Activated CD4-positive, alpha-beta T cell treated with anti-CD3 and anti-CD28 coated beads for 4 hours (primary cell): ENCODE measurements at places on chromosomes 2 and 18.

- no peak for DNase-seq
Observed at GRCh38 chr2:239251971-239252370, 148.8 kb downstream of the HDAC4 start.

- no peak for DNase-seq
Observed at GRCh38 chr2:24926220-24926601, 6.2 kb upstream of the ADCY3 start.

DNA sequence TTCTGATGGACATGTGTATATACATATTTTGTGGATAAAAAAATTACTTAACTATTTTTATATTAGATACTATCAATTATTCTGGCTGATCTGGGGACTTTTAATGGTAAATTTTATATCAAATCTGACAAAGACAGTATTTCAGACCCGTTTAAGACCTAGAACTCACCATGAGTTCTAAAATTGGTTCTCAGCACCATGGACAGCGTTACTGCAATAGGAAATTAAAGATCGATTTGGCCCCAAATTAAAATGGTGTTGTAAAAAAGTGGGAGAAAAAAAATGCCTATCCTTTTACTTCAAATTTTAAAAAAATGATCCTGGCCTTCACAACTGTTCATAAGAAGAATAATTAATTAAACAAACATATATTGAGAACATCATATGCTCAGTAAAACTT is 919 bp upstream of the SCN2A start:
- no peak for DNase-seq

DNA sequence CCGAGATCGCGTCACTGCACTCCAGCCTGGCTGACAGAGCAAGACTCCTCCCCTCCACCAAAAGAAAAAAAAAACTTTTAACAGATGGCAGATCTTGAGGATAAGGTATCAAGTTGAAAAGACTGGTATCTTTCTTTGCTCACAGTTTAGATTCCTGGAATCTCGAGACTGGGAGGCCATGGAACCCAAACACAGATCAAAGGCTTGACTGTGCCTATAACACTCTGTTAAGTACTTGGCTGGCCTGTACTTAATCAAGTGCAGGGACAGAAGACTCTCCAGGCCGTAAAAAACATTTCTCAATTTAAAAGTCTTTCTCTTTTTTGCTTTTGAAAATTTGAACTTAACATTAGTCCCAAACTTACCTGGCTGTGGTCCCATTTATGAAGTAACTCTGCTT is 107.1 kb upstream of the ZNF516 start:
- DNase-seq = no peak

DNA sequence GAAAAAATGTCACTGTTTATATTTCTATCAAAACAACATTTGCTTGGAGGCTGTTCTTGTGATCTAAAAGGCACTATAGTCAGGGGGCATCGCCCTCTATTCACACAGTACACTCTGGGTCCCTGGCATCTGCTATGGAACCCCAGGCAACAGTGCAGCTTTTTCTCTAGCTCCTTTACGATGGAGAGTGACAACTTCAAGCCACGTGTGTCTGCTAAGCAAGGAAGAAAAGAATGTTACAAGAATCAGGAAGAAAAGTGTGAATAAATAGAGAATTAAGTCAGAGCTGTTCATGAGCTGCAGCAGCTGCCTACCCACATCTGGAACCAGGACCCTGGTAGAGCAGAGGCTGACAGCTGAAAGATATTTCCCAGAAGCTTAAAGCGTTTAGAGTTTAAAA is 11.2 kb downstream of the RND3 start:
- no peak for DNase-seq
